T-helper 22 cell (primary cell): ENCODE measurements at places on chromosomes 1 and 21.

GRCh38 chr1:219958875-219959417 lies 30.6 kb upstream of the SLC30A10 start:
- DNase-seq: no peak

GRCh38 chr1:115606305-115606704 lies 35.5 kb upstream of the VANGL1 start:
- DNase-seq: no peak

DNA sequence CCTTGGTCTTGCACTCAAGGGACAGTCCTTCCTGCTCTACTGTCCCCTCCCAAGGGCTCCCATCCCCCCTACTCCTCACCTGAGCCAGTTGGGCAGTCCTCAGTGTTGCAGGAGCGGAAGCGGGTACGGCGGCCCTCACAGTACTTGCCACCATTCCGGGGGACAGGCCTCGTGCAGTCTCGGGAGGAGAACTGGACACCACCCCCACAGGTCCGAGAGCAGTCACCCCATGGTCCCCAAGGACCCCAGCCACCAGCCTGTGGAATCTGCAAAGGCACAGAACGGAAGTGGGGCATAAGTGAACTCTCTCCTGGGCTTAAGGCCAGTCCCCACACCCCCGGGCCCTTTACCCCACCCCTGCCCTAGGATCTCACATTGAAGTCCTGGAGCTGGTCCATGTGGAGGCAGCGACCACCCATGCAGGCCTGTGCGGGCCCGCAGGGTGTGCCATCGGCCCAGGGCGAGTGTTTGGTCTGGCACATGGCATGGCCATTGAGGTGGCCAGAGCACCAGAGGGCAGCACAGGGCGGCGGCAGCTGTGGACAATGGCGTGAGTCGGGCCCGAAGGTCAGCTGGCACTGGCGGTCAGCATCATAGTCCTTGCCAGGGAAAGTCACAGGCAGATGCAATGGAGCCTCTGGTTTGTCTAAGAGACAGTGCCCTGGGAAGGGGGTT lies 5.2 kb downstream of the ADAMTS4 start:
- no peak for DNase-seq

GRCh38 chr21:42218836-42219605 lies at the start of gene ABCG1:
ABCG1 (plus strand) TSS chr21:42219140; CDS start chr21:42219263, 123 bp downstream.
- peak; percentile 51 for DNase-seq

- no peak for DNase-seq
These were observed 74.3 kb downstream of the MPZL1 start for GRCh38 chr1:167795810-167796740.

DNA sequence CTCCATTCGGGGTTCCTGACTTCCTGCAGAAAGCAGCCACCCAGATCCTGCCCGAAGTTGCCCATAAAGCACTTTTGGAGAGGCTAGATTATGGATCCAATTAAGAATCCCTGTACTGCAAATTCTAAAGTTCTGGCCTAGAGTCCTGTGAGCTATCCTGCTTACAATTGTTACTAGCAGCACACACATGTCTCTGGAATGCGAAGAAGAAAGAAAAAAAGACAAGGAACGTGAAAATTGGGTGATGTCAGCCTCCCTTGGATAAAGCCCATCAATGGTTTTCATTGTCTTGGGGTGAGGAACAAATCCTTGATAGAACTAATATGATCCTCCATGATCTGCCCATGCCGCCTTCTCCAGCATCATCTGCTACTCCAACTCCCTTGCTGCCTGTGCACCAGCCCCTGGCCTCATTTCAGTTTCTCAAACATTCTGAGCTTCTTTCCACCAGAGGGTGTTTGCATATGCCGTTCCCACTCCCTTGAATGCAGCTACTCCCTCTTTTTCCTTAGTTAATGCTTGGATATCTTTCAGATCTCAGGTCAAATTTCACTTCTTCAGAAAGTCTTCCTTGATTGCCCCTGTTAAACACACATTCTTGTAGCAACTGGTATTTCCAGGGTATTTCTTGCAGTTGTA lies 94.0 kb downstream of the ST6GALNAC5 start:
- no peak for DNase-seq

GRCh38 chr1:59061876-59062275 lies 235.0 kb upstream of the FGGY start:
- no peak for DNase-seq

DNA sequence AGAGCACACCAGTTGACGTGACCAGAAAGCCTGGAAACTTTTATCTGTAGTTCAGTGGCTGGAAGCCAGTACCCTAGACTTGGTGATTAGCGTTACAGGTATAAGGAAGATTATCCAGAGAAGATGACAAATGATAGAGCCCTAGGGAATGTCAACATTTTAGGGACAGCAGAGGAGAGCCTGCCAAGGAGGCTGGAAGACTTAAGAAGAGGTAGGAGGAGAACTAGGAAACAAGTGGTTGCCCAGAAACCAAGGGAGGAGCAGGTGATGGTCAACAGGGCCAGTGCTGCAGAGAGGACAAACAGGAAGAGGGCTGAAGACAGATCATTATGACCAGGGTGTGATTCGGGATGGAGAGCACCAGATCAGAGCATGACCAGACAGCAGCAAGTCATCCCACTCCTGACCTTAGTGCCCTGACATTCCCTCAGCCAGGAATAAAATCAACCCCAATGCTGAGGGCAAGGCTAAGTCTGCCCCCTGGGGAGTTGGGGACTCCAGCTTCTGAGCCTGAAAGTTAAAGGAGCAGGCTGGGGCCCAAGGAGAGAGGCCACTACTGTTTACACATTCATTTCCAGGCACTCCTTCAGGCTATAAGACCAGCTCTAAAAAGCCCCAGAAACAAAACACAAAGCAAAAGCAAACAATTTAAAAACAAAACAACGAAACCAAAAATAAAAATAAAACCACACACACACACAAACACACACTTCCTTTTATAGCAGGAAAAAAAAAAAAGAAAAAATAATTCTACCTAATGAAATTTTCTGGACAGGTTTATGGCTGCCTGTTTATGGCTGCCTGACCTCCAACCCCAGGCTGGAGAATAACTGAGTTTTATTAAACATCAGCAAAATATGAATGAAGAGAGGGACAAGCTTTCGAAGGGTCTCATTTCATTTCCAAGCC lies 48.6 kb upstream of the LRRC52 start:
- no peak for DNase-seq

- no peak for DNase-seq
These were observed 43.4 kb downstream of the KIF1B start for GRCh38 chr1:10253755-10254154.

- no peak for DNase-seq
These were observed 6.8 kb upstream of the DCAF6 start for GRCh38 chr1:167929725-167930124.

- DNase-seq: no peak
These were observed 203.6 kb upstream of the GRIK3 start for GRCh38 chr1:37237948-37238347.

GRCh38 chr1:204361341-204361771 lies 1.6 kb upstream of the PLEKHA6 start:
- no peak for DNase-seq

- DNase-seq: no peak
These were observed 7.1 kb upstream of the PTTG1IP start for GRCh38 chr21:44880405-44881197.

DNA sequence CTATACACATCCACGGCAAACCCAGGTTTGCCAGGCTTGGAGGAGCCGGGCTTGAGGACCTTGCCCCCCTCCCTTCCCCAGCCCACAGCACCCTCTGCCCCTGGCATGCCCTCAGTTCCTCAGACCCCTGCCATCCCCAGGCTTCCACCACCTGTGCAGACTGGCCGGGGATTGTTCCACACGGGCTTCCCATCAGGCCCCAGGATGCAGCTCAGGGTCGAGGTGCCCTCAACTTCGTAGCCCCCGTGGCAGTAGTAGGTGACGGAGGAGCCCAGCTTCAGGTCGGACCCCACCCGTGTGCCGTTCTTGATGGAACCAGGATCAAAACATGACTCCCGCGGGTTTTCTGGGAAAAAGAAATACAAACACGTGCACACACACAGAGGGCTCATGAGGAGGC lies 163.8 kb downstream of the ZSCAN20 start:
- DNase-seq: no peak

DNA sequence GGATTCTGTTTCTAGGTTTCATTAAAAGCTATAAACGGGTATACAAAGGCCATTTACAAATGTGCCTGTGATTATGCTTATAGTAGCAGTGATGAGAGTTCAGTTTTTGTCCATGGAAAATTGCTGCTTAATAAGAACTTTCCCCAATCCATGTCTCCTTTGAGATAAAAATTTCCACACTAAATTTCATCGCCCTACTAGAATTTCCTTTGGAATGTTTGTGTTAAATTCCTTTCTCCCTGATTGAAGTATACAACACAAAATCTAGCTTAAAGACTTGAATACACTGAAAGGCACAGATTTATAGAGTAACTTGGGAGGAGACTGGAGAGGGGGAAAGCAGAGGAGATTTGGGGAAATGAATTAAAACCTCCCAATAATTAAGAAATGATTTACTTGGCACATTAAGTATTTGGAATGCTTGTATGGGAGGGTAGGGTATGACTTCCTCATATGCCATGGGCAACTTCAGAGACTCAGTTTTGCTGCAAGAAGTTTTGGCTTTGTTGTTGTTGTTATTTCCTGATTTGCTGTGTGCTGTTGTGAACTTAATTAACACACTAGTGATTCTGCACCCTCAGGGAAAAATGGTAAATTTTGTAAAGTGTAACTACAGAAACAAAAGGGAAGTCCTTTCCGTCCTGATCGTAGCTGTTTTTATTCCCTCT lies 157.6 kb upstream of the LMO4 start:
- no peak for DNase-seq

DNA sequence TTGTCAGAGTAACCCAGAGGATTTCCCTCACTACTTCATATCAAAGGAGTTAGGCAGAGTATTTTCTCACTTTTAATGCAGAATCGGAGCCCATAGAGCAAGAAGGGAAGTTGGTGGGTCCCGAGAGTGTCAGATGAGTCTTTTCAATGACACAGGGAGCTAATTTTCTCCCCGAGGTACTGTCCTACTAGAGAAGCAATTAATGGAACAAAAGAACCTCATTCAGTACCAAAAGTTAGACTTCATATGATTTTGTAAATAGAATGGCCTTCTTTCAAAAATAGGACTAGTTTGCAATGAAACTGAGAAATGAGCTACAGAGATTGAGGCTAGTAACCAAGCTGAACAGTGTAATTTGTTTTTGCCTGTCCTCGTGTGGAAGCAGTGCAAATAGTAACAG lies 3.9 kb downstream of the NCAM2 start:
- DNase-seq: no peak

DNA sequence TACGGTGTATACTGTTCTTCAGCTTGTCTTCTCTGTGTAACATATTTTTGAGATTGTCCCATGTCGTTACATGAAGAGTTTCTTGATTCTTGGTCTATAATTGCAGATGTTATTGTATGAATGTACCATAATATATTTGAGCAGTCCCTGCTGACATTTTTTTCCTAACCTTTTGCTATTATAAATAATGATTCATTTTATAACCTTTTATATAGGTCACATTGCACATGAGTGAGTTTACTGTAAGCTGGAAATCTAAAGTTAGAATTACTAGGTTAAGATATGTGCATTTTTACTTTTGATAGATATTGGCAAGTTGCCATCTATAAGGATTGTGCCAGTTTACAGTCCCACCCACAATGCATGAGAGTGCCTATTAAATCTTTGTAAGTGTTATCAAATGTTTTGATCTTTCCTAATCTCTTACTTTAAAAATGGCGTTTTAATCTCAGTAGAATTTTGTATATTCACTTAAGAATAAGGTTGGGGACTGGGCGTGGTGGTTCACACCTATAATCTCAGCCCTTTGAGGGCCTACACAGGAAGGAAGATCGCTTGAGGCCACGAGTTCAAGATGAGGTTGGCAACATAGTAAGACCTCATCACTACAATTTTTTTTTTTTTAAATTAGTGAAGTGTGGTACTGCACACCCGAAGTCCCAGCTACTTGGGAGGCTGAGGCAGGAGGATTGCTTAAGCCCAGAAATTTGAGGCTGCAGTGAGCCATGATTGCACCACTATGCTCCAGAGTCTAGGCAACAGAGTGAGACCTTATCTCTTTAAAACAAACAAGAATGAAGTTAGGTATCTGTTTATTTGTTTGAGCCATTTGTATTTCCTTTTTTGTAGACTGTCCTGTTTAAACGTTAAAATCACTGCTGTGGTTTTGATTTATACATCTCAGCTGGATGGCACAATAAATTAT lies 36.5 kb downstream of the ZMYM1 start:
- DNase-seq: no peak

DNA sequence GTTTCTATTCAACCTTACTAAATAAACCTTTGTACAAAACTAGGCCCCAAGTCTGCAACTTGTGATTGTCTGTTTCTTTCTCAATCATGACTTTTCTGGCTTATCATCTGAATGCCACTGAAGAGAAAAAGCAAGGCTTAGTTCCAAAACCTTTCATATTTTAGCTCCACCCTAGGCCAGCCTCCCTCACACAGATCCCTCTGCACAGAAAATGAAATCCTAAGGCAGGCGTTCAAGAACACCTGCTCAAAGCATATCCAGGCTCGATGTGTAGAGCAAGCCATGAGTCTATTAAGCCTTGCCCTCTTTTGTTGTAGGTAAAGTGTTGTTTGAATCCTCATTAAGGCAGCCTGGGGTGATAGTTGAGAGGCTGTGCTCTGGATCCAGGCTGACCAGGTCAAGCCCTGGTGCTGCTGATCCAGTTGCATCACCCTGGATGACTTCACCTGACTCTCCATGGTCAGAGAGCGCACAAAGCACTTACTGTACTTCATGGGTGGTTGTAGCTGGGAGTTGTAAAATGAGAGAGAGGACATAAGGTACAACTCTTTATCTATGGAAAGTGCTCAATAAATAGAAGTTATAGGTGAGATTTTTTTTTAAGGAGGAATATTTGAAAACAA lies 39.0 kb downstream of the FYB2 start:
- DNase-seq: no peak

DNA sequence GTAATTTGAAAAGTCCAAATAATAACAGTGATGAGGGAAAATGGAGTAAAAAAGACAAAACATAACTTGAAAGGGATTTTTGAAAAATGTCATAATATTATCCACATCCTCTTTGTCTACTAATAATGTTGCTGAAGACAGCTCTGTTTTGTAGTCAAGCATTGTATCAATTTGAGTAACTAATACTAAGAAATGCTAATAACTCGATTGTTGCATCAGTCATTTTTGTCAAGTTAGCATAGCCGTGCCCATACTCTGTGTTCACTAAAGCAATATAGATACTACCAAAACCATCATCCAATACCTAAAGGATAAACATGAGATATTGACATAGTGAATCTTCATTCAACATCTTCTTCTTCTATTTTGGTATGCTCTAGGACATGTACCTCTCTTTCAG lies 17.3 kb downstream of the PDC start:
- no peak for DNase-seq

DNA sequence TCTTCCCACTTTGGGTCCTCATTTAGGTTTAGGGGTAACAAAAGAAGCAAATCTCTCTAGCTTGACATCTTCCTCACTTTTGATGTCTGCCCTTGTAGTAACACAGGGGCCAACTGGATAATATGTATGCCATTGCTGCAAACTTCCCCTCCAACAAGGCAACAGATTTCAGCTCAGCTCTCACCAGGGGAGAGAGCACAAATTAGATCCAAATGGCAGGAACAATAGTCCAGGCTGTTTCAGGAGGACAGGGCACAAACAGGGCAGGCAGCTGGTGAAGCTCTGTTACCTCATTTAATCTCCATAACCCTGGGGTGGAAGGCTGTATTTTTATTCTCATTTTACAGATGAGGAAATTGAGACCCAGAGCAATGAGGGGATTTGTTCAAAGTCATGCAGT lies 4.3 kb upstream of the PIK3R3 start:
- DNase-seq: no peak
